ENCODE measurements at places on chromosomes 12 and 14.

DNA sequence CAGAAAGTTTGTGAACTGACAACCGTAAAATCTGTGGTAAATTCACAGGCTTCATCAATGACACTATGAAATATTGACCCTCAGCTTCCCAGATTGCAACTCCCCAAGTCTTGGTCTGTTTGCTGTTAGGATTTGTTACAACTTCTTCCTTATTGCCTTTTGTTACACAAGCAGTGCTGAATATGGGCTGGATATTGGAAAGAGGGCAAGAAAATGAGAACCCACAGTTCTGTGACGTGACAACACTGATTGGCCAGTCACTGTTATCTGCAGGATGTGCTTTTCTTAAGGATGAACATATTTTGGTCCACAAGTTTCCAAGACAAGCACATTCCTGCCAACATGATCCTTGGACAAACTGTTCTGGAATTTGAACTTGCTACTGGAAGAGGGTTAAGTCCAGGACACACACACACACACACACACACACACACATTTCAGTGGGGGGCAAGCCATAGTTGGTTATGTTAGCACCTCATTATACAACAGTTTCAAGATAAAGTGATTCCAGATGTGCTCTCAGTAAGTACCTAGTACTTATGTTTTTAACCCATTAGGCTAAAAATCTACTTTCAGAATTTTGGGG is 16.6 kb upstream of the SLC38A2 start:
- no peak for DNase-seq

DNA sequence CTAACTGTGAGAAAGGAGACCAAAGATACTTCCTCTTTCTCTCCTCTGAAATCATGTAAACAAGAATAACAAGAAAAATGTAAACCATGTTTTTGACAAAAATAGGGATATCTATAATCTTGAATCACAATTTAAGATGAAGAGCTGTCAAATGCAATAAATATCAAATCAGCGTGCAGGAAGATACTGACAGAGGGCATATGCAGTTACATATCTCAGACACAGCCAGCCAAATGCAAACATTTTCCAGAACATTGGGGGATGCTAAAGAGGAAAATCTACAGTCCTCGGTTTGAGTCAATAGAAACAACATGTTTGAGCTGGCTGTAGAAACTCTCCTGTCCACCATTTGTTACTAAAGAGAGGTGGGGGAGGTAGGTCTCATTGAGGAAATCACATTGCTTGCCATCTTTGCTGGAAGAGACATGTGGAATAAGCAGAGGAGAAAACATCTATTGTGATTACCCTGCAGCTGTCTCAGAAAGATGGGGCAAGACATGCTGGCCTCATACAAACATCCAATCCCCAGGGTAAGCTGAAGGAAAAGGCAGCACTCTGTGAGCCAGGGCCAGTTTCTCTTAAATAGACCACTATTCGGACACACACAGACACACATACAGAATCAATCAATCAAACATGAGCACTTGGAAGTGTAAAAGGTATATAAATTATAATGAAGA is 43.5 kb downstream of the CNTN1 start:
- DNase-seq: peak; percentile 29

DNA sequence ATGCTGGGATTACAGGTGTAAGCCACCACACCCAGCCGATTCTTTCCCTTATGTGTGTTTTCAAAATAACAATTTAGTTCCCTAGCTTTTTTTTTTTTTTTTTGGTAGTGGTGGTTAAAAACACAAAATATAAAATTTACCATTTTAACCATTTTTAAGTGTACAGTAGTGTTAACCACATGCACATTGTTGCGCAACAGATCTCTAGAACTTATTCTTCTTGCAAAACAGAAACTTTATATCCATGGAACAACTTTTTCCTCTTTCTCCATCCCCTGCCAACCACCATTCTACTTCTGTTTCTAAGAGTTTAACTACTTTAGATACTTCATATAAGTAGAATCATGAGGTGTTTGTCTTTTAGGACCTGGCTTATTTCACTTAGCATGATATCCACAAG is 1.1 kb upstream of the NDUFA12 start:
- DNase-seq: no peak

DNA sequence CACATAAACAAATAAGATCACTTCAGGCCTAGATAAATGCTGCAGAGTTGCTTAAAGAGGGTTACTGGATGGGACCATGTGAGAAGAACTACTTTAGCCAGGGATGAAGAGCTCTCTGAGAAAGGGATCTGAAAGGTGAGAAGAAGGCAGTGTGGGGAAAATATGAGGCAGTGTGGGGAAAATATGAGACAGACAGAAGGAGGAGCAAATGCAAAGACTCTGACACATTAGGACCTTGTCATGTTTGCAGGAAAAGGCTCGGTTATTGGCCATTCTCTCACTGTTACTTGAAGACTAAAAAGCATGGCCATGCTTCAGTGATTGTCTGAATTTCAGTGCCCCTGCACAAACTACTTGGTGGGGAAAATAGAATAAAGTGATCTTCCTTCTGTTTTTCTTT is 22.7 kb upstream of the TRIM9 start:
- DNase-seq: no peak

GRCh38 chr12:75657831-75658230 is 146.4 kb upstream of the KRR1 start:
- no peak for DNase-seq

GRCh38 chr14:91839749-91840148 is 27.6 kb downstream of the TC2N start:
- DNase-seq: no peak

All from G401 (cell line).